ENCODE measurements at places on chromosomes 16 and 17.

DNA sequence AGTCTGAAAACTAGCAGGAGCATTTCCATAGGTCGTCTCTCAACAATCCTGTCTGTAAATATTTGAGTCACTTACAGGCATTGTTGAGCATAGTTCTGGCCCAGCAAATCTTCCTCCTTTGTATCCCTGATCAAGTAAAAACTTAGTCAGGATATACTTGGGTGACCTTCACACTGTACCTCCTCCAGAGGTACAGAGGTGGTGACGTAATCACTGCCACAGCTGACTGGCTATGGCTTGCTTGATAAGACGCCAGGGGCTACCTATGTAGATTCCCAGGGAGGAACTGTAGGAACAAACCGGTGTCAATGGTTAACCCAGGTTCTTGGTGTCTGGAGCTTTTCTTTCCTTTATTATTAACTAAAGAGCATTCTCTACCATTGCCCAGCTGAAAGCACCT lies at the start of gene KCNJ16:
Gene KCNJ16, plus strand, starts transcription at position 270 of the 400 bp plus-strand sequence. CDS start 56,863 bp downstream, outside the sequence.
- DNase-seq = no peak

- DNase-seq = no peak
Observed at GRCh38 chr17:38732376-38733281, 2.5 kb downstream of the CISD3 start.

- DNase-seq = no peak
Observed at GRCh38 chr17:16928406-16929034, 43.4 kb downstream of the TNFRSF13B start.

- peak; percentile 40 for DNase-seq
Observed at GRCh38 chr16:81335669-81336068, 20.9 kb downstream of the GAN start.

- DNase-seq = no peak
Observed at GRCh38 chr16:30947541-30947858, 1.4 kb upstream of the ORAI3 start.

GRCh38 chr17:78458736-78459335 lies 80.4 kb downstream of the PGS1 start:
- DNase-seq = no peak

GRCh38 chr16:76796416-76796815 lies 394.6 kb upstream of the MON1B start:
- DNase-seq = no peak

GRCh38 chr17:58081646-58082340 lies 1.4 kb upstream of the DYNLL2 start:
- no peak for DNase-seq

DNA sequence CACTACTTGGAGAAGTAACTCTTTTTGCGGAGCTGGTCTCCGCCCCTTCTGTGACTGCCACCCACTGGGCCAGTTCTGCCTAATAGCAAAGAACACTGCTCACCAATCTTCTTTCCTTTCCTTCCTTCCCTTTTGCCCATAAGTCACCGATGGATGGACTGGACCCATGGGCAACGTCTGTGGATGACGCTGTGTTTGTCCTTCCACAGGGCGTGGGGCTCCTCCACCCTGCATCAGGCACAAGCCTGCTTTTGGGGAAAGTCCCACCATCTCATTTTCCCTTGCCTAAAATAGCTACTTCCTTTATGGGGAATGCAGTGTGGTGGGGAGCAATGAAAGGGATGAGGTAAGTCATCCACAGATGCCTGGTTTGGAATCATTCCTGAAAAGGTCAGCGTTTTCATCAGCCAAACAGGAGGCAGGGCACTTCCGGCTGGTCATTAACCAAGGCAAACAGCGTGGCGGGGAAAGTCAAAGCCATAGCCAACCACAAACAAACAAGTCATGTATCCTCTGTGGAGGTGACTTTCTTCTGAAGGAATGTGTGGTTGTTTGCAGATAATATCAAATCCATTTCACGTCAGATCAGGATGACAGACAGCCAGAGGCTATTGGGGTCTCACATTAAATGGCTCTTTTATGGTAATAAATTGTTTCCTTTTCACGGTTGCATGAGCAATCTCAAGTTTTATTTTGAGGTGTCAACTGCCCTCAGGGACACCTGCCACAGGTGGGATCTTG lies 30.7 kb upstream of the MED9 start:
- DNase-seq = no peak

DNA sequence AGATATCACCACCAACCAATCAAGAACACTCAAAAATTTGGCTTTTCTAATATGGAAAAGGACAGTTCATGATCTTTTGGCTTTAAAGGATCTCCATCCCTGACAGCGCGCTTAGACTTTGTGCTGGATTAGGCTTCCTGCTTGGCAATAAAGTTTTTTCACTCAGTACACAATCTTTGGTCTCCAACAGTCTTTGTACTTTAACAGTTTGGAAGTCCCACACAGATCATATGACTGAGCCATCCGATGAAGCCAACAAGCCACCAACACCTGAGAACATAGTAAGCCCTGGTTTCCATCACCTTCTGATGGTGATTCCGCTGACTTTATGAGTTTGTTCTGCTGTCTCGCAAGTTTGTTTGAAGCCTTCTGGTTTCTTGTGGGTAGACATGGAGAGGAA lies 34.3 kb downstream of the SMURF2 start:
- no peak for DNase-seq

DNA sequence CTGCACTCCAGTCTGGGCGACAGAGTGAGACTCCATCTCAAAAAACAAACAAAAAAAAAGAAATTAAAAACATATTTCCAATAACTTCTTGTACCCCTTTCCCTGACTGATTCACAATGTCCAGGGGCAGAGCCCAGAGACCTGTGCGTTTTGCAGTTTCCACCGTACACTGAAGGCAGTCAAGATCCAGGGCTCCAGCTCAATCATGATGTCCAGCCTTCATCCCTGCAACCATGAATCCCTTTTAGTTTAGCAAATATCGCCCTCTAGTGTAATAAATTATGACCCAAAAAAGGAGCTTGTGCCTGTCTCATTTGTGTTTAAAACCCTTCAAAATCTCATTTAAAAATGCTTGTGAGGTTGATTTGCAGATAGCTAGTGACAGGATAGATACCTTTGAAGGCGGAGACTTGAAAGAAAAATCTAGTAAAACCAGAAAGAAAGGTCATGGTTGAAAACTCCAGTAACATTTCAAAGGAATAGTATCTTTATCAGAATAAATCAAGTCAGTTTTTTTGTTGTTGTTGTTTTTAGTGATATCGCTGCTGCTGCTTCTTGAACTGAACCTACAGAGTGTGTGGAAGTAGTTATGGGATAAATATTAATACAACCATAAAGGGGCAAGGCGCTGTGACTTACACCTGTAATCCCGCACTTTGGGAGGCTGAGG lies 3.7 kb upstream of the ERN1 start:
- peak; percentile 54 for DNase-seq

GRCh38 chr16:73672135-73672534 lies 624.2 kb upstream of the ZFHX3 start:
- DNase-seq = no peak

GRCh38 chr16:27114006-27114405 lies 47.3 kb downstream of the C16orf82 start:
- no peak for DNase-seq

GRCh38 chr16:85665373-85665740 lies 23.4 kb downstream of the GINS2 start:
- DNase-seq = no peak

DNA sequence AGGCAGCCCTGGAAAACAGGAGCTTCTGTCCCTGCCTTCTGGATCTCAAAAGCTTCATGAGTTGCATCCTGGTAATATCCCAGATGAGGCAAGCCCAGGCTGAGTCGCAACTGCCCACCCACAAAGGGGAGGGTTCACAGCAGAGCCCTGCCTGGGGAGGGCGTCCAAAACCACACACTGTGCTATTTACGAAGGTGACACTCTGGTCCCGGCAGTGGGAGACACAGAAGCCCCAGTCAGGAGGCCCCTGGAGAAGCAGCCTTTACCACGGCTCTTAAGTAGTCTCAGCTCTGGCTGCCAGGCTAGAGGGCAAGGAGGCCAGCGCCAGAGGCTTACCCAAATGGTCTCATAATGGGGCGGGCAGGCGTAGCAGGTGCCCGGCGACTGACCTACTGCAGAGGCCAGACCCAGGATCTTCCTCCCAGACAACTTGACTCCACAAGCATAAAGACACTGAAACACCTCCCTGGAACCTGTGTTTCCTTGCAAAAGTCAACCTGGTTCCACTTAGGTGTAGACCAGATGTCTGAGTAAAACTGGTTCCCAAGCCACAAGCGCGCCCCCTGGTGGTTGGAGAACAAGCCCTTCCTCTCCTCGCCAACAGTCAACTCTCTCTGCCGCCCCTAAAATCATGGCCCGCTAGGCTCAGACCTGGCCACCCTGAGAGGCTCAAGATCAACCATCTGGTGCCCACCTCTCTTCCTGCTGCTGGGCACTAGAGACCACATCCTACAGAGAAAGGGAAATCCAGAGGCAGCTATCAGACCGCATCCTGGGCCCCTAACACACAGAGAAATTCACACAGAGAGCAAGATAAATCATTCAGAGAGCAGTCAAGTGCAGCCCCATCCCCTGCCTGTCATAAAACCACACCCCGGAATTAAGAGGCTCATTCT lies 5.2 kb downstream of the AXIN2 start:
- peak; percentile 93 for DNase-seq

DNA sequence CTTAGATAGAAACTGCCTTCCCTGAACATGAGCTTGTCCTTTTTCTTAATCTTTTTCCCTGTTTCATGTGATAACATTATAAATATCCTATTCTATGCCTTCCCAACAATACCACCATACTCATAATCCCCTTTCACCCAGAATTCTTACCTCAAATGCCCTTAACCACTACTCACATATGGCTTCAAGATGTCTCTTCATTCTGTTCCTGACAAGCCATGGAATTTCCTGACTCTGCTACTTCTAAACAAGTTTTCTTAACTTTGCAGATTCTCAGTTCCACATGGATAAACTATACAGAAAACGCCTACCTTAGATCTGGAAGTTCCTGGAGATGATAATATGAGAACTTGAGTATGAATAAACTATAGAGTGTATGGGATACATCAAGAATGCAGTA lies 1217.8 kb downstream of the CDH8 start:
- DNase-seq = no peak

DNA sequence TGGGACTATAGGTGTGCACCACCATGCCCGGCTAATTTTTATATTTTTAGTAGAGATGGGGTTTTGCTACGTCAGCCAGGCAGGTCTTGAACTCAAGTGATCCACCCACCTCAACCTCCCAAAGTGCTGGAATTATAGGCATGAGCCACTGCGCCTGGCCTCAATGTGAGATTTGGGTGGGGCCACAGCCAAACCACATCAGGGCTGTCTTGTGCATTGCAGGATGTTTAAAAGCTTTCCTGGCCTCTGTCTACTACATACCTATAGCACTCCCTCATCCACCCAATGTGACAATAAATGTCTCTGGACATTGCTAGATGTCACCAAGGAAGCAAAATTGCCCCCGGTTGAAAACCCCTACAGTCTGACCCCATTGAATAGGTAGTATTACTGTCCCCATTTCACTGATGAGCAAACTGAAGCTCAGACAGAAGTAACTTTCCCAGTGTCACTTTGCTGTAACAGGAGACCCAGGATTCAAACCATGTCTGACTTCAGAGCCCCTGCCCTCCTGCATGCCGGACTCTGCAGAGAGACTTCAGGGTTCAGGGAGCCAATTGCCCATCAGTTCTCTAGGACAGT lies 3.6 kb upstream of the MAP3K14 start:
- DNase-seq = no peak

GRCh38 chr17:31605761-31606160 lies 214.3 kb downstream of the RAB11FIP4 start:
- no peak for DNase-seq

GRCh38 chr17:2337544-2338314 lies 428 bp downstream of the SGSM2 start:
- DNase-seq = peak; percentile 74

DNA sequence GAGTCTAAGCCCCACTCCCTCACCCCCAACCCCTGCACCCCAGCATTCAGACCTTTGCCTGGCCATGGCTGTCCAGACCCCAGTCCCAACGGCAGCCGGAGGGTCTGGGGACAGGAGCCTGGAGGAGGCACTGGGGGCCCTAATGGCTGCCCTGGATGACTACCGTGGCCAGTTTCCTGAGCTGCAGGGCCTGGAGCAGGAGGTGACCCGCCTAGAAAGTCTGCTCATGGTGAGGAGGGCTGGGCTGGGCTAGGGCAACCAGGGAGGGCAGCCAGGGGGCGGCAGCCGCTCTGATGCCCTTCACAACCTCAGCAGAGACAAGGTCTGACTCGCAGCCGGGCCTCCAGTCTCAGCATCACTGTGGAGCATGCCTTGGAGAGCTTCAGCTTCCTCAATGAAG lies 14.4 kb downstream of the RIPOR1 start:
- no peak for DNase-seq

GRCh38 chr16:67399749-67400704 lies 6.7 kb upstream of the TPPP3 start:
- DNase-seq = no peak

GRCh38 chr17:41561554-41561953 lies 10.3 kb downstream of the KRT9 start:
- no peak for DNase-seq

All from activated T-cell treated with anti-CD3 and anti-CD28 coated beads, Interleukin-2, amount 50 U/mL, for 24 hours (primary cell).